ENCODE measurements at places on chromosomes 6 and 20.

- DNase-seq, result no peak
These were observed 140.0 kb upstream of the RNF217 start for GRCh38 chr6:124822204-124822613.

GRCh38 chr6:72709431-72709830 is 87.6 kb downstream of the KCNQ5 start:
- DNase-seq, result no peak

DNA sequence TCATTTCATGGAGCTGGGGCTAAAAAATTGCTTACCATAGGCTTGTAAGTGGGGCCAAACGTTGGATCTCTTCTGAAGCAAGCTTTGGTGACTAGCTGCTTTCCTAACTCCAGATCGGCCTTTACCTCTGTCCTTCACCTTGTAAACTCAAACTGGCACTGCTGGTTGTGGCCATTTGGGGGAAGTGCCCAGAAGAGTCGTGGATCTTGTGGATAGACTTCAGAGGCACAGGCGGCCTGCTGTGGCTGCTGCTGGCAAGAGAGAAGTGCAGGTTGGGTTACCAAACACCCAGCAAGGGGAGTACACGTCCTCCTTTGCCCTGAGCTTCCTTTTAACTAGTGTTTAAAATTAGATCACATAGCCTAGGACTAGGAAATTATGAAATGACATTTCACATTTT is 36.8 kb upstream of the KLHL31 start:
- no peak for DNase-seq

GRCh38 chr6:170081556-170081955 is 209.3 kb downstream of the DLL1 start:
- no peak for DNase-seq

DNA sequence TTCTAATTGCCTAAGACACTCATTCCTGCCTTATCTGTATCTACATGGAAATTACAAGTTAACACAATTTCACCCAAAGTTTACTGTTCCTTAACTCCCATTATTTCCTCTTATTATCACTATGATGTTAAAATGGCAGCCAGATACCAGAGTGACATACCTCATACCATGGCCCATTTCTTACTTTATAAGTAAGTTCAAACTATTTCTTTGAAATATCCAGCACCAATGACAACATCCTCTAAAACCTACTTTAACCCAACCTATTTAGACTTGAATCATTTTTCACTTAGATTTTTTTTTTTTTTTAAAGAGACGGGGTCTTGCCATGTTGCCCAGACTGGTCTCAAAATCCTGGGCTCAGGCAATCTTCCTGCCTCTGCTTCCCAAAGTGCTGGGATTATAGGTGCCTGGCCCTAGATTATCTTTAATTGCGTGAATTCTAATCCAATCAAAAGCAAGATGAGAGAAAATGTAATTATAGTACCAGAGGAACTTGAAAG is 10.0 kb downstream of the REV3L start:
- no peak for DNase-seq

Measured in T-helper 1 cell (primary cell).